BE2C (cell line): ENCODE measurements at places on chromosomes 4 and X.

DNA sequence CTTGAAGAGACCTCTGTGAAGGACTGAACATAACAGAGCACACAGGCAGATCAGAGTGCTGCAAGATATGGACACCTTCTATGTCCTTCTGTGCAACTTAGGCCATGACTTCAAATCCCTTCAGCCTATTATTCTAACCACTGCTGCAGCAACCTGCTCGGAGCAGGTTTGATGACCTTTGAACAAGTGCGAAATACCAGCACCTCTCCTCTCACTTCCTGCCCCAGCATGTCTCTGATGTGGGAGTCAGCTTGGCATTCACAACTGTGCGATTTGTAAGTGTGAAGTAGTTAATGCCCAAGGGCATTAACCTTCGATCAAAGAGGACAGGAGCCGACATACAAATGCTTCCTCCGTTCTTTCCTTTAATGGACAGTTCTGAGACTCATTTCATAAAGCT lies 1.6 kb upstream of the EXOC1 start:
- DNase-seq, result no peak

DNA sequence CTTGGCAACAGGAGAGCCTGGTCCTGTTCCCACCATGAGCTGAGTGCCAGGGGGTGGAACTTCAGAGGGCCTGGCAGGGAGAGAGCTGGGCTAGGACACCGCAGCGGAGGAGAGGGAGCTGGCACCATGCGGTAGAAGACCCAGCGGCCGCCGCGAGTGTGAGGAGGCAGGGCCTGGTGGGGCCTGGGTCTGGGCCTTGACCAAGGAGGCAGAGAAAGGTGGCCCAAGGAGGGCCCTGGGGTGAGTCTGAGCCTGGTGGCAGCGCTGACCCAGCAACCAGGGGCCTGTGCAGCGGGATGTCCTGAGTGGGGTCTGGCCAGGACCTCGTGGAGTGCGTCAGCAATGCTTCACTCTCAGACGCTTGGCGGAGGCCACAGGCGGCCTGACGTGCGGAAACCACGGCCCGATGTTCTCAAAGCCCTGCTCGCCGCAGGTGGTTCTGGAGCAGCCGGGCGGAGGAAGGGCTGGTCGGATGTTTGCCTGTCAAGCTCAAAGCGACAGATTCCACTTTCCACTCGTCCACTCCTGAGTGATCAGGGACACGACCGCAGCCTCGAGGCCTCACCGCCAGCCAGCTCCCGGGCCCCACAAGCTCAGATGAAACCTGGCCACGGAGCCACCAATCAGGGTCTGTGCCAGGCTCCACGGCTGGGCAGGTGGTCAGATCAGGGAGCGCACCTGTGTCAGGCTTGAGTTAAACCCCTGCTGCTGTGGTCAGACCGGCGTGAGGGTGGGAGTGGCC lies 20.8 kb downstream of the ATP5ME start:
- DNase-seq, result no peak

DNA sequence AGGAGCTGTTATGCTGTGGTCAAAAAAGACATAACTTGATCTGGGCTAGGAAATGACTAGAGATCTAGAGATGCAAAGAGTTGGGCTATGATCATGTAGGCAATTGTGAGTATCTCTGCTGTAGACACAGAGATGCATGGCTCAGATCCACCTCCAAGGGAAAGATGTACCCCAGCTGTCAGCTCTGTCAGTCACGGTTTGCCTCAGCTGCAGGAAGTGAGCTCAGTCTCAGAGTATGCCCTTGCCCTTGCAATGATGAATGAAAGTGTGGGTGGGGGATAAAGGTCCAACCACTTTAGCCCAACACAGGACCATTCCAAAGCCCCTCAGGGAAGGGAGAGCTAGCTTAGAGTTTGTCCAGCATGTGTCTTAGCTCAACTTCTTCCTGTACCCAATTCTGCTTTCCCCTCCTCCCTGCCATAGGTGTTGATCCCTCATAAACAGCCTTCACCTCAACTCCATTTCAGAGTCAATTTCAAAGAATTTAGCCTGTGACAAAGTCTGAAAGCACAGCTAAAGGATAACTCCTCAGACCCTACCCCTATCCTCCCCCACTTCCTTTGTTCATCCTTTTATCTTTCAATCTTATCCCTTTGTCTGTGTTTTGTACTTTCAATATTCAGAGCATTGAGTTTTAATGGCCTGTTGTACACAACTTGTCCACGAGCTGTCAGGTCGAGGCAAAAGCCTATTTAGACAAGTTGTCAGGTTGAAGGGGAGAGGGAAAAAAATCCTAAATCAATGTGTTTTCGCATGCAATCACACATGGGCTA lies 90.6 kb downstream of the MID1IP1 start:
- no peak for DNase-seq

DNA sequence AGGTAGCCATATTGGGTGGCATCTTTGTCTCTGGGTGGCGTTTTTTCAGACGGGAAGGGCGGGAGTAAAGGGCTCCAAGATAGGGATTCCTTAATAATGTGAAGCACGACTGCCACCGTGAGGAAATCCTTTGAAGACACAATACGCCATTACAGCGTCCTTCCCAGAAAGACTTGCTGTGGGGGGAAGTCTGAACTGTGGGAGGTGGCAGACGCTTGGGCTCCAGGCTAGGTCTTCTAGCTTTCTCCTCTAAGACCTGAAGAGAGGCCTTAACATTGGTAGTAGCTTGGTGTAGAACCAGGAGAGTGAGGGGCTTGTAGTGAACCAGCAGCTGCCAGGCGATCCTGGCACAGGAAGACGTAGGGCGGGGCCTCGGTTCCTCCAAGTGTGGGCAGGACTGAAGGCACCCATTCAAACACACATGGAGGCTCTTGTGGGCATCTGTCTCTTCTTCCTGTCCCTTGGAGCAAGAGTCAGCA lies 197.3 kb downstream of the OR13H1 start:
- no peak for DNase-seq

DNA sequence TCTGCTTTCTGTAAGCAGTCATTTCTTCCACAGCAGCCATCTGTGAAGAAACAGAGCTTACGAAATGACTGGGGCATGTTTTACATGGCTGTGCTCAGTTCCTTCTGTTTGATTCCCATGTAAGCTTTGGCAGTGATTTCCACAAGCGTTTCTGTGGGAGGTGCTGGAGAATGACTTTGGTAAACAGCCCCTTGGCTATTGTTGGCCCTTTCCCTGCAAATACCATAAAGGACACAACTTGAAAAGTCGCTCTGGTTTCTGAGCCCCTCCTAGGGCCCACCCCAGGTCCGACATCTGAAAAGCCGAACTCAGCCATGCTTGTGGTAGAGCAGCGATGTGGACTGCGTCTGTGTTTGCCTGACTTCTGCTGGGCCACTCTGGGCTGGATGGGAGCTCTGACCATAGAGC lies 3.7 kb downstream of the LIMCH1 start:
- no peak for DNase-seq

DNA sequence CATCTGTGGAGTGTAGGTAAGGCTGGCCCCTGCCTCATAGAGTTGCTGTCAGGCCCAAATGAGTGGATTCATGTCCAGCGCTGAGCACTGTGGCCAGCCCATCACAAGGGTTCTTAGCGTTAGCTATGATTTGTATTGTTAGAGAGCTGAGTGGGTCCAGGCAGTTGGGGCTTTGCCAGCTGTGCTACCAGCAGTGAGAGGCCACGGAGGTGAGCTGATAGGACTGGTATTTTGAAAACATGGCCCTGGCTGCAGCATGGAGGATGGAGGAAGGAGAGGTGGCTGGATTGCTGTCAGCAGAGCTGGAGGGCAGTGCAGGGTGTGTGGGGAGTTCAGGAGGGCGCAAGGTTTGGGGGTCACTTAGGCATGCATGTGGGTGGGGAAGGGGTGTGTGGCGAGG lies 69.8 kb downstream of the PSAPL1 start:
- DNase-seq, result no peak

DNA sequence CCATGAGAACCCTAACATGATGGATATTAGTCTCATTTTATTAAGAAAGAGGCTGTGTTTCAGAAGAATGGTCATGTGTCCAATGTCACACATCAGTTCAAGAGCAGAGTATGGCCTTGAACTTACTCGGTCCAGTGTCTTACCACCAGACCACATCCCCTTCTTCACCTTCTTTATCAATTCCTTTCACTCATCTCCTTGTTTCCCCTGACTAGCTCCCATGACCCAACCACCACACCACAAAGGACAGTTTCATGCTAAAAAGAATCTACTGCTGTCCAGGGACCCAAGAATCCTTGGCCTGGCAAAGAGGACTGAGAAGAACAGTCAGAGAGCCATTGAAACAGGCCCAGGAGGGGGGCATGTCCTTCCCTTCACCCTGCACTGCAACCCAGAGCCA lies 33.6 kb upstream of the MSN start:
- DNase-seq, result no peak

GRCh38 chr4:74206088-74206825 lies 48.3 kb downstream of the MTHFD2L start:
- no peak for DNase-seq

DNA sequence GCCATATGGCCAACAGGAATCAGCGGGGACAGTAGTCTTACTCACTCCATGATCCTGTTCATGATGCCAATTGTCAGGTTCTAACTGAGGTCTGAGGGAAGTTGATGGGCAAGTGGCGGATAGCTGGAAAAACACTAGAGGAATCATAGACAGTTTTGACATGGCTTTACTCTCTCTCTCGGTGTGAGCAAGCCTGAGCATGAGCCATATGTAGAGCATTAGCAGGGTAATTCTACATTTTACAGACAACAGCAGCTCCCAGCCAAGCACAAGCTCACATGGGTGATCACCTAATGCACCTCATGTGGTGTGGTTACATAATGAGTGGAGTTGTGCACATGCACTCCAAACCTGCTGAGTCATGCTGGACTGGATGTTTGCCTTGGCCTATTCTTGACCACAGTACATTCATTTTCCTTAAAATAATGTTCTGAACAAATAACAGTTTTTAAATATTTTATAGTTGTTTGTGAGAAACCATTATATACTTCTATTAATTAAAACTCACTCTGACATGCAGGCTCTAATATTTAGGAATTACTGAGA lies 429.2 kb downstream of the GPAT3 start:
- no peak for DNase-seq

- no peak for DNase-seq
Observed at GRCh38 chr4:102501447-102501696, 213 bp downstream of the NFKB1 start.

GRCh38 chrX:103098488-103098887 lies 5.5 kb upstream of the NXF3 start:
- DNase-seq, result no peak

GRCh38 chr4:153326513-153326912 lies 18.0 kb upstream of the MND1 start:
- DNase-seq, result no peak

GRCh38 chrX:10761447-10761846 lies 141.1 kb upstream of the MID1 start:
- no peak for DNase-seq

GRCh38 chrX:137032341-137032694 lies 1.5 kb downstream of the GPR101 start:
- DNase-seq, result no peak

DNA sequence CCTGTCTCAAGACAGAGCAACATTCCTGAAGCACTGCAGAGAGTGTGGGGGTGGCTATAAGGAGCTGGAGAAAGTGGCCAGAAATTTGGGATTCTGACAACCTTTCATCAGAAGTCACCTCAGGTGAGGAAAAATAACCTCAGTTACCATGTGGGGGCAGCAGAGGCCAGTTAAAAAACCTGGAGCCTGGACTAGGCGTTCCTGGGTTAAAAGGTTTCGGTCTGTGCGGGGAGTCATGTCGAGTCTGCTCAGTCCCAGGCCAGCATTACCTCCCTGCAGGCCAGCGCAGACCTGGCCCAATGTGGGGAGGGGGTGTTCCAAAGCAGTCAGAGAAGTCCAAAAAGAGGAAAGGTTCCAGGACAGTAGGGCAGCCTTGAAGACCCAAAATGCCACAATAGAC lies 10.9 kb upstream of the NALF2 start:
- DNase-seq, result peak; percentile 56

- no peak for DNase-seq
Observed at GRCh38 chr4:153735906-153736461, 23.8 kb downstream of the RNF175 start.

DNA sequence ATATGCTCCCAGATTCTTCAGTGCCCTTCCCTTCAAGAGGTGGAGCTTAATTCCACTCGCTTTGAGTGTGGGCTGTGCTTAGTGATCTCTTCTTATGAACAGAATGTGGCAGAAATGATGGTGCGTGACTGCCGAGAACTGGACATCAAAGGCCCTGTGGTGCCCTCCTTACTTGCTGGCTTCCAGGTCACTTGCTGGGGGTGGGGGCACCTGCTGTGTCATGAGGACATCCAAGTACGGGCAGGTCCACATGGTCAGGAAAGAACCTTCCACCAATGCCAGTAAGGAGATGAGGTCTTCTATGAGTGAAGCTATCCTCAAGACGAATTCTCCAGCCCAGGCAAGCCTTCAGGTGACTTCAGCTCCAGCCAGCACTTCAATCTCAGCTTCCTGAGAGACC lies 95.8 kb downstream of the FAM53A start:
- DNase-seq, result no peak

DNA sequence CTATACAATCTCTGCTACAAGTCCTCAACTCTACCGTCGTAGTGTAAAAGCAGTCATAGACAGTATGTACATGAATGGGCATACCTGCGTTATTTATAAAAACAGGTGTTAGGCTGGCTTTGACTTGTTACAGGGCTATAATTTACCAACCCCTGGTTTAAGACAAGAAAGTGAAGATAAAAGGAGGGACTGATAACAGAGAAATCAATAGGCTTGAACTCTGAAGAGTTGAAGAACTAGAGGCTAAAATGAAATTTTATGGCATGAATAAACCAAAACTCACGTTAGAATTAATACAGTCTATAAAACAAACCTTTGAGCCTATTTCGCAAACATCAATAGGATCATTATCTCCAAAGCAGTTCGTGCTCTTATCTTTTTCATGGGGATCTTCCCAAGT lies 36.2 kb downstream of the PPA2 start:
- DNase-seq, result no peak

- no peak for DNase-seq
Observed at GRCh38 chr4:82865592-82865991, 25.4 kb downstream of the SEC31A start.

- no peak for DNase-seq
Observed at GRCh38 chr4:88860586-88860985, 163.0 kb upstream of the NAP1L5 start.

DNA sequence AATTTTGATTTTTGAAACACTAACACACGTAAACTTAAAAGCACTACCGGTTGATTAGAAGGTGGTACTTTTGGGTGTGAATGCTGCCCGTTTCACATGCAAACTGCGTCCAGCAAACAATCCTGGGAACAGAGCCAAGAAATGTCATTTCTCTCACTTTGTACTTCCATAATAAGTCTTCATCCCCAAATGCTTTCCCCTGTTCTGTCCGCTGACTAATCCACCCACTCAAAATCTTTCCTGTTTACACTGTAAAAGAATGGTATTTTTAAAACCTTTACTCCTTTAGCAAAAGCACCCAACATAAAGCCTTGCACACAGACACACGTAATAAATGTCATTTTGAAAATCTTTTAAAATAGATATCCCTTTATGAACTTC lies 39.1 kb upstream of the PDLIM5 start:
- no peak for DNase-seq

GRCh38 chr4:157701695-157701994 lies 471.2 kb downstream of the GASK1B start:
- no peak for DNase-seq
